ENCODE measurements at places on chromosomes 5 and 9.
A peak's percentile ranks its signal among the peaks of the same experiment; 100 is the strongest.

DNA sequence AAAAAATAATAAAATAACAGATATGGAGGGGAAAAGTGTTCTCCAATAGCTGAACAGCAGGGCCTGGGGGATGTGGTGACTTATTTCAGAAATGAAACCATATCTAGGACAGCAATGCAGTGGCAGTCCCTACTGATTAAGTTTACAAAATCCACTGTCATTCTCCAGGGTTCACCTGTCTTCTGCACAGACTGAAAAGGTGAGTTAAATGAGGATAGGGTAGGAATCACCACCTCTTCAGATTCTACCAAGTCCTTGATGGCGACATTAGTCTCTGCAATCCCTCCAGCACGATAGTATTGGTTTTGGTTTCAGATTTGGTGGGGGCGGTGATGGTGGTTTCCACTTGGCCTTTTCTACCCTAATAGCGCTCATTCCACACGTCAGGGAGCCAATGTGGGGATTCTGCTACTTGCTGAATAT lies 32.3 kb upstream of the NPM1 start:
- DNase-seq: peak; percentile 42

GRCh38 chr9:88804254-88804596 lies 187.0 kb upstream of the S1PR3 start:
- DNase-seq: no peak

DNA sequence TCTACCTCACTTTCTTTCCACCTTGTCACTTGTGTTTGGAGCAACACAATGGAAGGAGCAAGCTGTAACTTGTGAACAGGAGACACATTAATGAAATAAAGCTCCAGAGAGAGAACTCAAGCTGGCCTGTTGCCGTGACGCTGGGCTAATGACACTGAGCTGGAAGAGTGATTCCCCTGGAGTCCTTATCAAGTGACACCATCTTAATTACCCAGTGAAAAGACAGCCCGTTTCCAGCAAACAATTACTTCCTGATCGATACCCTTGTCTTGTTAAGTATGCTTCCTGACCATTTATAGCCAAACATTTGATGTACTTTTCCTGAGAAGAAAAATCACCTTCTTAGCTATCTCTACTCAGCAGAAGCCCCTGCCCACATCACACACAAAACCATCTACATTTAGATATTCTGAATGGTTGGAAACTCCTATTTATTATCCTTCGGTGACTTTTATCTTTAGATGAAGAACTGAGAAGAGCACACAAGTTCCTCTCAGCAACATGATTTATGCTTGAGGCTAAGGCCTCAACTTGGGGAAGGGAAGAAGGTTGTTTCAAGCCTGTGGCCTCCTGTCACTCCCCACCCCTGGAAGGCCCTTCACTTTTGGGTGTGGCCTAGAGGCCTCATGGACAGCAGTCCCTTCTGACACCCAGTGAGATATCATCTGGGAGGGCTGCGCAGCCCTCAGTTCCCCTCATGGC lies 34.1 kb downstream of the CRHBP start:
- DNase-seq: no peak

- no peak for DNase-seq
Observed at GRCh38 chr5:174191076-174191475, 145.6 kb downstream of the NSG2 start.

DNA sequence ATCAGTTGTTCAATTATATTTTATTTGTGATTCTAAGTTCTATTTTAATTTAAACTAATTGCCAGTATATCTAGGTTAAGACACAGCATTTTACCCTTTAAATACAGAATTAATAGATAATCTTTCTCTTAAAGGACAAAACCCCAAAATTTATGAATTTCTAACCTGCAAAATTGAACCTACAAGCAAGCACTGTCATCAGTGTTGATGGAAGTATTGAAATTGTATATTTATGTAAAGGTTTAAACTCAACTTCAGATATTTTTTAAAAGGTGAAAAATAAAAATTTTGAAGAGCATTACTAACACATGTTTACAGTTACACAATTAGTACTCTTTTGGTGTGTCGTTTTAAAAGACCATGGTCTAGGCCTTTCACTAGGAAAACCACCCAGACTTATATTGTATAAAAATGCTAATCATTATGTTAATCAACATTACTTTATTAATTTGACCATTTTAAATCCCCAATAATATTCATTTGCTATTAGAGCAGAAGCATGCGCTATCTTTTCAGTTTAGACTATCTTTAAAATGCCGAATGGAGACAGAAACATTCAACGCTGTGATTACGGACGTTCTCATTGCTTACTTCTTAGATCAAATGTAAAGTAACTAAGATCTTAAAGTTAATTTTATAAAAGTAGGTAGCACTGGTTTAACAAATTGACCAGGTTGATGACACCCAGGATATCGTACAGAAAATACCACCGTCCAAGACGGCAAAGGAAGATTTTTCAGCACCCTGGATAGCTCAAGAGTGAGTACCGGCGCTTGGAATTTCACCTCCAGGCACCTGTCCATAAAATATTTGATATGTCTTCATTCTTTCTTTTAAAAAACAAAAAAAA lies 3.2 kb downstream of the OTP start:
- DNase-seq: no peak
